Esophagus squamous epithelium (tissue), 5 donors: ENCODE measurements at places on chromosomes 16 and 17.

DNA sequence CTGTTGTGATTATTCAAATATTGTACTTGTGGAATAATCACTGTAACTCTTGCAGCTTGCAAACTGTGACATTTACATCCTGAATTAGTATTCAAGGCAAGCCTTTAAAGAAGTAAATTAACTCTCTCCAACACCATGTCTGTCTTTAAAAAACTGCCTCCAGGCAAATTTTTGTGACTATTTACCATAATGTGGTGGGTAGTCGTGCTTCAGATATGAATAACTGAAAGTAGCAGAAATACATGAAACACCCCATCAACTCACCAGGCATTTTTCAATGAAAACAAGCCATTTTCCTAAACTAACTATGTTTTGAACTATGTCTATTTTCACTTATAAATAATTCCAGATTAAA, 217.4 kb upstream of the PSMD7 start:
- DNase-seq, result no peak

DNA sequence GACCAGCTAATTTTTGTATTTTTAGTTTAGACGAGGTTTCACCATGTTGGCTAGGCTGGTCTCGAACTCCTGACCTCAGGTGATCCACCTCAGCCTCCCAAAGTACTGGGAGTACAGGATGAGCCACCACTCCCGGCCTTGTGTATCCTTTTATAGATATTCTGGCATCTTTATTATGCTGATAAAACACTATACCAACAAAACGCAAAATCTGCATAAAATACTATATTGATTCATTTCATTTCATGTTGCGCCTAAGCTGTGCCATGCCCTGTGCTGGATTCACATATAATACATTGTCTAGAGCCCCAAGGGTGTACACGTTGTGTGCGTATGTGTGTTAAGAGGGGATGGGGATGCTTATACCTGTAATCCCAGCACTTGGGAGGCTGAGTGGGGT, 3.8 kb upstream of the UBE2Z start:
- no peak for DNase-seq

- no peak for DNase-seq
Observed at GRCh38 chr17:67130768-67131167, 86.4 kb downstream of the CACNG1 start.

DNA sequence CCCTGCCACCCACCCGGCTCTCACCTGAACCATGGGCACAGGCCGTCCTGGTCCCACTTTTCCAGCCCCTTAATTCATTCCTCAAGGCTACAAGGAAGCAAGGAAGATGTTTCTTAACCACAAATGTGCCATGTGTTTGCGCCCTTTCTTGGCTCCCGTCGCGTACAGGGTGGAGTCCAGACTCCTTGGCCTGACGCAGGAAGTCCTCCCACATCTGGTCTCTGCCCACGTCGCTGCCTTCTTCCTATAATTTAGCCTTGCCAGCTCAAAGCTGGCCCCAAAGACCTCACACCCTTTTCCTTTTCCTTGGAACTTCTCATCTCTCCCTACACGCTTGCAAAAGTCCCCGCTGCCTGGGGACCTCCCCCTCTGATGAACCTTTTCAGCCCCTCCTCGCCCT, 38.8 kb upstream of the BHLHA9 start:
- DNase-seq, result no peak

GRCh38 chr17:40457964-40458791, 14.9 kb downstream of the IGFBP4 start:
- no peak for DNase-seq

DNA sequence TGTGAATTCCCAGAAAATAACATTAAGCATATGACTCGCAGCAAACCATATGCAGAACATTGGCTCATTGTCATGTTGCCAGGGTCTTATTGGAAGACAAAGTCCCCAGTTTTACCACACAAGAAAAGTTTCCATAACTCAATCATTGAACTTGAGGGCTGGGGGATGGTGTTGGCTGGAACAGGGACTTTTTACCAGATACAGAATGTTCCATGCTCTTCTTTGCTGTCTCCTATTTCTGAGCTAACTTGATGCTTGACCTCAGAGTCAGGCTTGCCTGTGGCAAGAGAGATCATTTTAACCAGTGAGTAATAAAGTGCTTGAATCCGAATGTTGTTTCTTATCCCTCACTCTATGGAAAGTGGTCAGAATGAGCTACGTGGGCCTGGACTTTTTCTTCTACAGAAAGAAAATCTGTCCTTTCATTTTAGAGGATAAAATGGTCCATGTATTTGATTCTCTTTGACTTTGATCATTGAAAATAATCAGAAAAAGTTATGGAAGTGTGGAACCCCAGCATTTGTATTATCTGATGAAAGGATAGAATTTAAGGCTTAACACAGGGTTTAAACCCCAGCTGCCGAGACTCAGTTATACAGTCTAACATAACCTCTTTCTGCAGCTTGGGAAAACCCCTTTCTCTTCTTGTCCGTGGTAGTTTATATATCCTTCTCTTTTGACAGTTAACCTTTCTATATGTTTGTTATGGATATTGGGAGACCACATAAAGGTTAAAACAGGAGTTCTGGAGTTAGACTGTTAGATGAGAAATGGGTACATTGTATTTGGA, 67.0 kb downstream of the TUBD1 start:
- DNase-seq, result no peak

DNA sequence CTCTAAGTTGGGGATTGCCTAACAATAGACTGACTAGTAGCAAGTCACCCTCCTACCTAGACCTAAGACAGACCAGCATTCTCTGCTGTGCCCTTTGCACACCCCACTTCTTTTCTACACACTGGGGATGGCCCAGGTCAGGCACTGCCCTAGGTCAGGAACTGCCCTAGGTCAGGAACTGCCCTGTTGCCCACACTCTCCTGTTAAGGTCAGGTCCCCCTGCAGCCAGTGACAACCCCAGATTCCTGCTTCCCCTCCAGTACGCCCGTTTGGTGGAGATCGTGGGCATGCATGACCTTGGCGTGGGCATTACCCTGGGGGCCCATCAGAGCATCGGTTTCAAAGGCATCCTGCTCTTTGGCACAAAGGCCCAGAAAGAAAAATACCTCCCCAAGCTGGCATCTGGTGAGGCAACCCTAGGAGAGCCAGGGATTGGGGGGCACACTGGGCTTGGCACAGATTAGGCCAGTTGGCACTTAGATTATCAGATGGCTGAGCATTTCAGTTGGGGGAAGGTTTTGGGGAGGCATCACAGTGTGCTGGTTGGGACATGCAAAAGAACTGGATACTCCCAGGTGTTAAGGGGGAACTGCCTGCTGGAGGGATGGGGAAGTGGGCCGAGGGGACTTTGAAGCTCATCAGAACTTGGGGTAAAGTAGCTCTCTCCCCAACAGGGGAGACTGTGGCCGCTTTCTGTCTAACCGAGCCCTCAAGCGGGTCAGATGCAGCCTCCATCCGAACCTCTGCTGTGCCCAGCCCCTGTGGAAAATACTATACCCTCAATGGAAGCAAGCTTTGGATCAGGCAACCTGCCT, 1.7 kb downstream of the ACADVL start:
- no peak for DNase-seq

DNA sequence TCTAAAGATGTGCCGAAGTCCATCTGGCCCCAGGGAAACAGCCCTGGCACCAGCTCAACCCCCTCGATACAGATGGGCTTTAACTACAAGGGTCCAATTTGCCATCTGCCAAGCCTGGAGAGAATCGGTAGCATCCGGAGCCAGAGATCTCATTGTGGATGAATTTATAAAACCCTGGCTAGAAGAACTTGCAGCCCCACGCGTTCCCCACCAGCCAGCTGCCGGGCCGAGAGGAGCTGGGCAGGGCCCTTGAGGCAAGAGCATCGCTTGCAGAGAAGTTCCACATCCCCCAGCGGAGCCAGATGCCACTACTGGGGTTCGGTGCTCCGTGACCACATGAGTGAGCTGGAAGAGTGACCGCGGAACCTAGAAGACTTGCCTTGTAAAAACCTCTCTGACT, 65.3 kb upstream of the NOL11 start:
- no peak for DNase-seq

DNA sequence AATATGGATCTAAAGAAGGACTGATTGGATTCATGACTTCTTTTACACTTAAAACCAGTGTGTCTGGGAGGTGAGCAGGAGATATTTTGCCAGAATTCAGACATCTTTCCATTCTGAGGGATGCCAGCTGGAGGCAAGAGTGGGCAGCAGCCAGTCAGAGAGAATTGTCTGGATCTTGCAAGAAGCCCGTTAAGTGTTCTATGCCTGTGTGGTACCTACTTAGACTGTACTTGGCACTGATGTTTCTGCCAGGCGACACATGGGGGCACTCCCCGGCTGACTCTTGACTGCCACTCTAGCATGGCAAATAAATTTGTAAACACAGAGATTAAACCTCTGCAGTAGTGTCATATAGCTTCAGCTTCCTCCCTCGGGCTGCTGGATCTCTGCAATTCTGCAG, 247.7 kb downstream of the UTP18 start:
- DNase-seq, result no peak

- DNase-seq, result no peak
Observed at GRCh38 chr16:88118376-88118775, 167.1 kb downstream of the BANP start.

DNA sequence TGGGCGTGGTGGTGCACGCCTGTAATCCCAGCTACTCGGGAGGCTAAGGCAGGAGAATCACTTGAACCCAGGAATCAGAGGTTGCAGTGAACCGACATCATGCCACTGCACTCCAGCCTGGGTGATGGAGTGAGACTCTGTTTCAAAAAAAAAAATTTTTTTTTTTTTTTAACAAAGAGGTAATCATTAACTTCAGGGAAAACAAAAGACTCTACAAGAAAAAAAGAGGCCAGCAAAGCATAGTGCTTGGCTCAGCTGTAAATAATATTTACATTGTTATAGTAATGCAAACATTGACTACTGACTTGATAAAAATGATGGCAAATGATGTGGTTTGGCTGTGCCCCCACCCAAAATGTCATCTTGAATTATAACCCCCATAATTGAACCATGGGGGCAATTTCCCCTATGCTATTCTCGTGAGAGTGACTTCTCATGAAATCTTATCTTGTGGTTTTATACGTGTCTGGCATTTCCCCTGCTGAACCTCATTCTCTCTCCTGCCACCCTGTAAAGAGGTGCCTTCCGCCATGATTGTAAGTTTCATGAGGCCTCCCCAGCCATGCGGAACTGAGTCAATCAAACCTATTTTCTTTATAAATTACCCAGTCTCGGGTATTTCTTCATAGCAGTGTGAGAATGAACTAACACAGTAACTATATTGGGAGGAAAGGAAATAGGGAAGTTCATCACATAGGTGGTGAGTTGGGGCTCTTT, 12.7 kb upstream of the SSTR2 start:
- no peak for DNase-seq

- DNase-seq, result no peak
Observed at GRCh38 chr17:36888236-36888951, 48.9 kb upstream of the LHX1 start.

- no peak for DNase-seq
Observed at GRCh38 chr17:39026980-39027451, 59.8 kb upstream of the FBXO47 start.

DNA sequence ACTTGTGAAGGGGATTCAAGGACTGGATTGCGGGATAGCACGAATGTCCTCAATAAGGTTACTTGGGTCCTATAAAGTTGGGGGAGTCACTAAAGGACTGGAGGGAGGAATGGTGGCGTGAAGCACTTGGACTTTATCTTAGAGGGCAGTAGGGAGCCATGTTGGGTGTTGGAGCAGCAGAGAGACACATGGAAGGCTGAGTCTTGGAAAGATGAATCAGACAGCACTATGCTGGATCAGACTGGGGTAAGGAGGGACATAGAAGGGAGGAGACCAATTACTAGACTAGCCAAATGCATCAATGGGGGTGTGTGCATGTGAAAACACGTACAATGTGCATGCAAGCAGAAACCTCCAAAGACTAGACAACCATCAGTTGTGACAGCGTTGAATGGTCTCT, 26.0 kb upstream of the DLX4 start:
- no peak for DNase-seq

GRCh38 chr16:49483251-49483650, 109.6 kb downstream of the C16orf78 start:
- DNase-seq, result no peak

- DNase-seq, result no peak
Observed at GRCh38 chr16:63323722-63324705, 1287.8 kb upstream of the CDH8 start.

- no peak for DNase-seq
Observed at GRCh38 chr16:20620770-20621169, 44.6 kb upstream of the ACSM2B start.

DNA sequence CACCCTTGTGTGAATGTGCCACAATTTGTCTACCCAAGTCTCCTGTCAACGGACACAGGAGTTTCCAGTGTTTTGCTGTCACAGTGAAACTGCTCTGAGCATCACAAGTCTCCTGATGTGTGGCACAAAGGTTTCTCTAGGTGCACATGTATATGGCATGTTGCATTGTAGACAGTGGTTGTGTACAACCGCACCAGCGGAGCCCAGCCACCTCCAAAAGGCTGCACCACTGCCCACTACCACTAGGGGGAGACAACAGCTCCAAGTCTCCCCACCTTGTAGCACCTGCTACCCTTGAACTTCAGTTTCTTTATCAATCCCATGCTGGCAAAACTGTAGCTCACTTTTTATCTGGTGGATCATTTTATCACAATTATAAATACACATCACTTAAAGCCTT, 95.5 kb upstream of the ZNF469 start:
- DNase-seq, result no peak

DNA sequence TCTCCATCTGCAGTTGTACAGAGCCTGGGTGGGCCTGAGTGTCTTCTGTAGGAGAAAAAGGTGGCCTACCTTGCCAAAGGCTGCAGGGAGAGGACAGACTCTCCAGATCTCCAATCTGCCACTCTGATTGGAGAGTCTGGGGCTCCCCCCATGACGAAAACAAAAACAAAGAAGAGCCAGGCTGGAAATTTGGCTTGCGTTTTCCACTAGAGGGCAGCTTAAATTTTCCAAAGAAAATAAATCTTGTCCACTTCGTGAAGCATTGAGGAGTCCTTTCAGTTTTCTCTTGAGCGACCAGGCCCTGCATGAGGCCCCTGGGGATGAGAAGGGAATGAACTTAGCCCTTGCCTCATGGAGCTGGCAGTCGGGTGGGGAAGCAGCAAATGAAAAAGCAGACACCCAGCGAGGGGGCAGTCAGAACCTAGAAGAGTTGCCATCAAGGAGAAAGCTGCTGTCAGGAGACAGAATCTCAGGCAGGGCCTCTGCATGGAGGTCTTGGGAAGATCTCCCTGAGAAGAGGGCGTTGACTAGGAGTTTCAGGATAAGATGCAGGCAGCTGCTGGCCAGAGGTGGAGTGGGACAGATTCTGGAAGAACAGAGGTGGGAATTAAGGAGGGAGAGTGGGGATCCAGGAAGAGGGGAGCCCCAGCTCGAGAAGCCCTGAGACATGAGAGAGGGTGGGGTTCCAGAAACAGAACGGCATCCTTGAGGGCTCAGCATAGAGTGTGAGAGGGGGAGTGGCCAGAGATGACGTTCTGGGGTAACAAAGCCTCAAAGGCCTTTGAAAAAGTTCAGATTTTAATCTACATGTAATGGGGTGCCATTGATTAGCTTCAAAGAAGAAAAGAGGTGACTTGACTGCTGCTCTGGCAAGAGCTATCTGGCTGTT, 8.4 kb upstream of the SHCBP1 start:
- DNase-seq, result no peak
